ENCODE measurements at places on chromosomes 5 and 9.
A peak's percentile ranks its signal among the peaks of the same experiment; 100 is the strongest.

- no peak for DNase-seq
Observed at GRCh38 chr9:89777544-89777943, 172.7 kb downstream of the GADD45G start.

DNA sequence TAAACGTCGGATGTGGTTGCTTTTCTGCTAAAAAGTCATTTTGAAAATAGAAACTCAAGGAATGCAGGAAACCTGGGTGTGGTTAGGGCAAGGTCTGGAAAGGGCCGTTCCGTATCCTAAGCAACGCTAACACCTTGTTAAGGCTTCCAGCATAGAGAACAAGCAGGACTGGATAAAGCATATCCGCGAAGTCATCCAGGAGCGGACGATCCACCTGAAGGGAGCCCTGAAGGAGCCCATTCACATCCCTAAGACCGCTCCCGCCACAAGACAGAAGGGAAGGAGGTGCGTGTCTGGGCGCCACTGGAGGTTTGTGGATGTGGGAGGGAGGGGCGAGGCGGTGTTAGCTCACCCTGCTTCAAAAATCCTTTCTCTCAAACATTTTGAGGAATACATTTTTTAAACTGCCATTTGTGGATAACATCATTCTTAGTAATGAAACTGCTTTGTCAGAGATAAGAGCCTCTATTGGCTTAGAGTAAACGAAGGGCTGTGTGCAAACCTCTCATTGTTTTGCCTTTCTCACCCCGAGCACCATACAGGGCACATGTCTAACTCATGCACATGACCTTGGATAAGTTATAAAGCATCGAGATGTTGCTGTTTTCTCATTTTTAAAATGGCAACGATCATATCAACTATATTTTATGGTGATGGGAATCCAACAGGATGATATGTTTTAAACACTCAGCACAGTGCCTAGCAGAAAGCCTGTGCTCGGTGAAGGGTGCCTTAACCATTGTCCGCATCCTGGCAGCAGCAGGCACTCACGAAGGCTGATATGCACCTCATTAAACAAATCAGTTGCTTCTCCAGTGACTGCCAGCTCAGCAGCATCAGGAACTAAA, 175.7 kb upstream of the OTULINL start:
- no peak for DNase-seq

DNA sequence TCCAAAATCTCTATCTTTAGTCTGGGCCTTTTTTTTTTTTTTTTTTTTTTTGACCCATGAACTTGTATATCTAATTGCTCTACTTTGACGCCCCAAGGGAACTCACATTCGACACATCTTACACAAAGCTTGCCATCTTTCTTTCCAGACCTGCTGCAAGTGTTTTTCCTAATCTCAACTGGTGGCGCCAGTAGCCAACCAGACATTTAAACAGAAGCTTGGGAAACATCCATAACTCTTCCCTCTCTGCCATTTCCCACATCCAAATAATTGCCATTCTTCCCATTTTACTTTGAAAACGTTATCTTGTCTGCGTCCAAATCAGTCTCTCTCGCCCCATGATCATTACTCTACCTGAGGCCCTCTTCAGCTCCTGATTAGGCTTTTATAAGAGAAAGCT, 130.9 kb downstream of the PAPPA start:
- no peak for DNase-seq

GRCh38 chr9:118271936-118272335, 567.7 kb downstream of the TLR4 start:
- DNase-seq: no peak

DNA sequence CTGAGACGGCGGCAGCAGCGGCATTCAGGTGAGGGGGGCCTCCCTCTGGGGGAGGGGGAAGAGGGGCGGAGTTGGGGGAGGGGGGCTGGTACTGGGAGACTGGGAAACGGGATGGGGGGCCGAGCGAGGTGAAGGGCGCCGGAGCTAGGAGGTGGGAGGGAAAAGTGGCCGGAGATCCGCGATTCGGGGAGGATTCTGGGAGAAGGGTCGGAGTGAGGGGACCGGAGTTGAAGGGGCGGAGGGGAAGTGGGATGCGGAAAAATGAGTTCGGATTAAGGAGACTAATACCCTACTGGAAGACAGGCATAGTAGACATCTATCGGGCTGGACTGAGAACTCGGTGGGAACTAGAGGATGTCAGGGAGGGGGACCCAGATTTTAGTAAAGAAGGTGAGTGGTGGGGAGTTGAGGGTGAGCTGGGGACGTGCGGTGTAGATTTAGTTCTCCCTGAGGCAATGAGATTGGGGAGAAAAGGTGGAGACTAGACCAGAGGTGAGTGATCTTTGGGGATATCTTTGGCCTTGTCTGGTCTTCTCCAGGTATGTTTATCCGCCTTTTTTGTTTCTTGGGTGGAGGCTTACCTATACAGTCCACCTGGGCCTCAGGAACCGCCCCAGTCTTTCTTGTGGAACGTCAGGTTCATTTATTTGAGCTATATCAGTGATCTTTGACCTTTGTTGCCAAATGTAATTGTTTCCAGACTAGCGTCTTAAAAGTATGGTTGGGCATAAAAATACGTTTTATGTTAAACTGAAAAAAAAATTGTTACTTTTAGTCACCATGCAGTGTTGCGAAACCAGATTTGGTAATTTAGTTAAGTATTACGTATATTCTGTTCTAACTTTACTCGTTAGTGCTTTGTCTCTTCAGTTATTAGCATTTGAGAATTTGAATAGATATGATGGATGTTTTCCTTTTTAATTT, 632 bp downstream of the UBAP1 start:
- DNase-seq: no peak

DNA sequence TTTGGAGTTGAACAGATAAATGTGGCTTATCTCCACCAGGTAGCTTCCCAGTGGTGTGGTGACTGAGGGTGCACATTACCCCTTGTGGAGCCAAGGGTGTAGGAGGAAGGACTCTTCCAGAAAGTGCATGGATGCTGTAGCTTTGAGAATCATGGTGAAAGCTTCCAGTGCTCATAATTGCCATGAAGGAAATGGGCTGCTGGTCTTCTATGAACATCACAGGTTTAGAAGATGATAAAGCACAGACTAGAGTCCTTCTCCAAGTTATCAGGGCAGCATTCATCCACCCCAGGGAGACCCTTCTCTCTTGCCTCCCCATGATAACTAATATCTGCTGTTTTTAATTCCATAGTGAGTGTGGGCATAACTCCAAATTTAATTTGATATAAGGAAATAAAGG, 93.4 kb upstream of the CHD1 start:
- no peak for DNase-seq

DNA sequence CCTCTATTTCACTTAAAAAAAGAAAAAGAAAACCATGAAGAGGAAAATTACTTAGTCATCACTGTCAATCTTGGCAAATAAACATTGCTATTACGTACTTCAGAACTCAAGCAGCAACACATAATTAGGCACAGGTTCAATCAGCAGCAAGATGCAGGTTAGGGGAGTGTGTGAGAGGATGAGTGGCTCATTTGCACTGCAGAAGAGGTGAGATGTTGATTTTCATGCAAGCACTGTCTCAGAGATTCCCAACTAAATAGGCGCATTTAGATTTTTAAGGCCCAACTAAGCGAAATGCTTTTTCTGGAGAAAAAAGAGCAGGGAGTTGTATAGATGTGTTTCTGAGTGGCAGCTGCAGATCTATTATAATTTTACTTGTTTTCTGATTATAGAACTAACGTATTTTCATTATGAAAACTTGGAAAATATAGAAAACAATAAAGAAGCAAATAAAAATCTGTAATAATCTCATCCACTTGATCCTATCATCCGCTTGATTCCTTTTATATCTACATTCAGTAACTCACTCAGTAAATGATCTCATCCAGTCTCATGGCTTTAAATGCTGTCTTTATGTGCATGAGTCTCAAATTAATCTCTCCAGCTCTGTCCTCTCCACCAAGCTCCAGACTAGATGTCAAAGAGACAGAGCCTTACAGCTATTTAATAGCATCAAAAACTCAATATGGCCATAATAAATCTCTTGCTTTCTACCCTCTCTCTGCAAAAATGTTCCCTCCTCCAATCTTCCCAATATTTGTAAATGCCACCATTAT, 162.5 kb downstream of the ZNF462 start:
- DNase-seq: no peak

GRCh38 chr5:135386886-135387628, 12.0 kb downstream of the MACROH2A1 start:
- no peak for DNase-seq

- DNase-seq: no peak
Observed at GRCh38 chr5:11143456-11144267, 382.6 kb upstream of the DAP start.

GRCh38 chr9:107759009-107759822, 269.6 kb upstream of the KLF4 start:
- DNase-seq: no peak

DNA sequence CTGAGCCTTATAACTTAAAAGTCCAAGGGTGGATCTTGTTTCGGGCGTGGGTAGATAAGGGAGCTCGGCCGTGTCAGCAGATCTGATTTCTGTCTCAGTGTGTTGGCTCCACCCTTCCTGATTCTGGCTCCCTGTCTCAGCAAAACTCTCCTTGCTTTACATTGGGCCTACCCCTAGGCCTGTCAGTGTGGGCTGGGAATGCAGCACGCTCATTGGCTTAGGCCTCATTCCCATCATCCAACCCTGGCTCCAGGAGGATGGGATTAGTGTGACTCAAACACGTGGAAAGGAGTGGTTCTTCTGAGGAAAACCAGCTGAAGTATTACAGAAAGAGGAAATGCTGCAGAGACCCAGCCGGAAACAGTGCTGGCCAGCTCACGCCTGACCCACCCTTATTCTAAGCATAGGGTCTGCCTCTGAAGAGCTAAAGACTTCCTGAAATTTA, 59.9 kb downstream of the ZFAND5 start:
- DNase-seq: no peak

GRCh38 chr9:94534901-94535300, 20.0 kb upstream of the PCAT7 start:
- DNase-seq: no peak

- no peak for DNase-seq
Observed at GRCh38 chr5:79459626-79460025, 54.3 kb downstream of the HOMER1 start.

- no peak for DNase-seq
Observed at GRCh38 chr5:145246961-145247744, 588.0 kb downstream of the PRELID2 start.

DNA sequence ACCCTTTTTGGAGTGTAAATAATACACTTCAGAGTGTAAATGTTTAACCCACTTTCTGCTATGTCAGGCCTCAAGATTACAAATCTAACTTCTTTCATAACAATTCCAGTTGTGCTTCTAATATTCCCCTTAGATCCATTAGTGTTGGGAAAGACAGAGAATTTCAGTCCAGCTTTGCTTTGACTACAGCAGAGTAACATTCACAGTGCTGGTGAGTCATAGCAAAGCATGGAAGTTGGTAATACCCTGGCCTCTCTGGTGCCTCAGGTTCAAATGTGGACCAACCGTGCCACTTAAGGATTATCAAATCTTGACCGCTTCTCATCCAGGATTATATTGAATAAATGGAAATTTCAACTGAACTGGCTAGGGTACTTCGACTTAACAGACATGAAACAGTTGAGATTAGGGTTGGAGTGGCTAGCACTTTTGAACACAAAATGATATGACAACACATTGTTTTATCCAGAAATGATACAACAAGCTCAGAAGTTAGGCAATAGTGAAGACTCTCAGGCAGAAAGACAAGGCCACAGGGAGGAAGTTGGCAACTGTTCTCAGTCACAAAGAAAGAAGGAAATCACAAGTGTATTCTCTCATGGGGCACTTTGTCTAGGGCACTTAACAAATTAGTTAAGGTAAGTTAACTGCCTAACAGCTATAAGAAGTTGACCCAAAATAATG, 24.4 kb upstream of the RASA1 start:
- DNase-seq: no peak

GRCh38 chr9:304106-304505, 89.4 kb downstream of the DOCK8 start:
- DNase-seq: no peak

GRCh38 chr9:115413304-115413703, 295.3 kb upstream of the TNC start:
- no peak for DNase-seq

DNA sequence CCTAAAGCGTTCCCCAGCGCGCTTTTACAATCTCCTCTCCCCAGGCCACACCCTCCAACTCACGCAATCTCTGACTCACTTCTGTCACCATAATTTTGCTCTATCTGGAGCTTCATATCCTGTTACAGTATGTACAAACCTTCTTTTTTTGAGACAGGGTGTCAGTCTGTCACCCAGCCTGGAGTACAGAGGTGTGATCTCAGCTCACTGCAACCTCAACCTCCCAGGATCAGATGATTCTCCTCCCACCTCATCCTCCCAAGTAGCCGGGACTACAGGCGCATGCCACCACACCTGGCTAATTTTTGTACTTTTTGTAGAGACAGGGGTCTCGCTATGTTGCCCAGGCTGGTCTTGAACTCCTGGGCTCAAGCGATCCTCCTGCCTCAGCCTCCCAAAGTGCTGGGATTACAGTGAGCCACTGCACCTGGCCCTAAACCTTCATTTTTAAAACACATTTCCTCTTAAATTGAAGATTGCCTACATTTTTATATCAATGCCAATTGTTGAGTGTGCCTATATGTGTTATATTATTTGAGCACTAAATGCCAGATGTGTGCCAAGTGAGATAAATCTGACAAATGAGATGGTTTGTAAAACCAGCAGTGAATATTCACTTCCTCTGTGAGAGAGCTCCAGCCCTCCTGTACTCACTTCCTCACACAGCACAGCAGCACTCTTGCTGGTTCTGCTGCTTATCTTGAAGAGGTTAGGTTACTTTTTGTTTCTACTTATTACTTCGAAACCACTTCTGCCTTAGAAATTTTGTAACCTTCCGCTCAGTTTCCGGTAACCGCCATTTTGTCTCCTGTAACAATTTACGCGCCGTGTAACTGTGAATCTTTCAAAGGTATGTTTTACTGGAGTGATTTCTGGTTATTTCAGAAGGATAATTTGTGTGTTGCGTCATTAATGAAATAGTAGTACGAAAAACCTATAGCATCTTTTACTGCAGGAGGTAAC, 57.9 kb downstream of the DOCK8 start:
- peak; percentile 76 for DNase-seq

- DNase-seq: no peak
Observed at GRCh38 chr9:105168870-105169319, 75.6 kb upstream of the SLC44A1 start.

All from activated CD4-positive, alpha-beta T cell treated with anti-CD3 and anti-CD28 coated beads, Interleukin-2, amount 50 U/mL, for 4 hours (primary cell).